ENCODE measurements at places on chromosomes 3 and 15.

- no peak for DNase-seq
These were observed 2.5 kb upstream of the GREM1 start for GRCh38 chr15:32715276-32715675.

GRCh38 chr15:43285609-43286037, 18.9 kb upstream of the TGM5 start:
- DNase-seq, result no peak

DNA sequence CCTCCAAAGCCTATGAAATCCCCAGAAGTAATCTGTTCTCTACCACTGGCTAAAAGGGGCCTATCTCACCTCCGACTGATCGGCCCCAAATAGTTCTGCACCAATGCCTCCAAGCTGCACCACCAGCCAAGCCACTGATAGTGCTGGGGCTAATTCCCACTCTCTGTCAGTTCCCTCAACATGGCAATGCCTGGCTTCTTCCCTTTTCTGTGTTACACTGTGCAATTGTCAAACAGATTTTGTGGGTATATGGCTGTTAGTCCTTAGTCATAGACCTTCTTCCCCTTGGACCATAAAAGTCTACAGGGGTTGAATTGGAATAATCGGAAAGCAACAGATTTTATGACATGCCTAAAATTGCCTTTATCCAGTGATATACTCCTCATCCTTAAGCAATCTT, 9.3 kb upstream of the UBE2E2 start:
- no peak for DNase-seq

DNA sequence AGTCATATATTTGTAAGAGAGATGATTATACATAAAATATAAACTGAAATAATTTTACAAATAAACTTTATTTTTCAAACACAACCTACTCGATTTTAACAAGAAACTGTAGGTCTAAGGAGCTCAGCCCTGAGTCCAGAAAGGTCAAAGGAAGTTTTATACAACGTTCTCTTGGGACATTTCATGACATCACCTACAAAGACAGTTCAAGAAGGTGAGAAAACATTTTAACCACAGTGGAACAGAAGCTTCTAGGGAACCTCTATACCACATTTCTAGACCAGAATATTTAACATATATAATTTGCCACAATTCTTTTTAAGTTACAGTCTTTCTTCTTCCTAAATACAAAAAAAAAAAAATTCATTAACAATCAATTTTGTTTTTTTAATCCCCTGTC, 40.1 kb downstream of the CBLB start:
- DNase-seq, result no peak

DNA sequence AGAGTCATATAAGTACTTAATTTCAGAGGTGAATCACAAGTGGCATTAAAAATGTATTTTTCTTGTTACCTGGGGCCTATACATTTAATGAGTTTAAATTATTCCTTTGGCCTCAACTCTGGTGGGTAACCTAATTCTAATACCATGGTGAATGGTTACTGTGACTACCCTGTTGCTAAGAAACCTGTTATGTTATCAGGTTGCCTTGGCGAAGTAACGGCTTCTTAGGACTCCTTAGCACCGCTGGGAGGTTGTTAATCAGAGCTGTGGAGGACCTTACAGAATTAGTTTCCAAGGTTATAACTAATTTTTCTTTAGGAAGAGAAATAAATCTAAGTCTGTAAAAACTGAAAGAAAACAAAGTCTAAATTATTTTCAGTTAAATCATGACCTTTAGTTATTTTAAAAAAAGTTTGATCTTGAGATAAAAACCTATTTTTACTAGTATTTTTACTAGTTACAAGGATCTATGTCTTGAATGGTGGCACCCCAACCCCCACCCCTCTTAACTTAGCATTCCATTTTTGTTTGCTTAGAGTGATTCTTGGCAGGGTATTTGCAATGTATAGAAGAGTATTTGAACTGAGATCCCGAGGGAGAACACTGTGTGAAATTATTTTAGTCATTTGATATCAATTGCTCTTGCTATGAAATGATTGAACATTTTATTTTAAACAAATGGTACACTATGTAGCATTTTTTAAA, 155.5 kb downstream of the FNDC3B start:
- DNase-seq, result no peak

DNA sequence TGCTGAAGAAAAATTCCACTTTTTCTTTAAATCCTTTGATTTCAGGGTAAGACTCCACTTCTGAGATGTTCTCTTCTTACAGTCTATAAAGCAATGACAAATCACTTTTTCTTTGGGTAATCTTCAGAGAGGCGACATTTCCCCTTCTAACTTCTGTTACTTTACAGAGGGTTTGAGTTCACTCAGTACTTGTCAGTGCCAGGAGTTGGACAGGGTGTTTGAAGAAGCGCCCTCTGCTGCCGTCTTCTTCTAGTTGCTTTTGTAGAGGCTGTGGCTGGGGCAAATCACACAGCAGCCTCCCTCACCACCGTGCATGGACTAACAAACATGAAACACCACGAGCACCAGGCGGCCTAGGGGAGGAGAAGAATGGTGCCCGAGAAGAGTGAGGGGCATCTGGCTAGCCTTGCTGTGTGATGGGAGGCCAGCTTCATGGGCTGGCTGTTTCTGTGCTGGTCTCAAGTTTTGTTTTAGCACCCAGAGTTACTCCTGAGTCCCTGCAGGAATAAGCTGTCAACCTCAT, at the start of gene CD80:
Gene CD80, minus strand, starts transcription at position 174 of the 523 bp plus-strand sequence. CDS start 1,886 bp downstream, outside the sequence.
- peak; percentile 27 for DNase-seq

DNA sequence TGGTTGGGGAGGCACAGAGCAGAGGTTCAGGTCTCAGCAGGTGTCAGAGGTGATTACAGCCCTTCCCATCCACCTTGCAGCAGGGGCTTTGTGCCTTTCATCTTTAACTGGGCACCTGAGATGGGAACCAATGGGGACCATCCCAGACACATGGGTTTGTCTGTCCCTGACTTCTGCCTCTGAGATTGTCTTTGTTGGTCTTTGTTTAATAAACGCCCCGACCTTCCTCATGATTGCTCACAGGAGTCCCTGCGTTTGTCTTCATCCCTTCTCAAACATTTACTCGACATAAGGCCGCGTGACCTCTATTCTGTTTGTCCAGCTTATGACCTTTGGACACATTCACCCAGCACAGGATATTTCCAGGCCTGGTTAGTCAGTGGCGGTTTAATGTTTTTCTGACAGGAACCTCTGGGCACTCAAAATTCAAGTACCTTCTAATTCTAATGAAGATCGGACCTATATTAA, 5.9 kb downstream of the ZSCAN2 start:
- DNase-seq, result no peak

DNA sequence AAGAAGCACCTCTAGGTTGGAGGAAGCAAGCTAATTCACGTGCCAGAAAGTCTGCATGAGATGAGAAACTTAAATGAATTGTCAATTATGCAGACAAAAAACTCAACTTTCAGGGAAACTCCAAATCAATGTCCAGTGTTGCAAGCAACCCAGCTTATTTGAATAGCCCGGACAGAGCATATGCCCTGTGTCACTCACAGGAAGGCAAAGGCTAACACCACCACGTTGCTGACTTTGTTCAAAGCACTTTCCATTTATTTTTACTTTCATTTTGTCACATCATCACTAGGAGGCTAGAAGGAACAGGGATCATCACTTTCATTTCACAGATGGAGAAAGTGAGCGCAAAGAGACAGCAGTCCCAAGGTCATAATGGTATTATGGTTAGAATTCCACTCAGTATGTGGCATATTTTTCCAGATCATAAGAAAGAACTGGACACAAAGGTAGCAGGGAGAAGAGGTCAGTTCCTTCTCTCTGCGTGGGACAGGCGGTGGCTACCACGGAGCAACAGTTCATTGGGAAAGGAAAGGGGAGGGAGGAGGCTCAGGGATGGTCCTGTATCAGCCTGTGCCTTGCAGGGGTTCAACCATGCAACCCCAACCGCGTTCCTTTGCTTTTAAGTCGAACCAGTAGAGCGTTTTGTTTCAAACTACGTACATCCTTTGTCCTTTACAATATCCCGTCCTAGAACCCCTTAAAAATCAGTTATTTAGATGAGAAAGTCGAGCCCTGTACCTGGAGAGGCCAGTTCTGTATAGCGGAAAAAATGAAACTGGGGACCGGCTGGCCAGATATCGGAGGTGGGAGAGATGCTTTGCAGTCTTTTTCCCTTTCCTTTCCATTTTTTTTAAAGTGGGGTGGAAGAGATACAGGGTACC, 1.1 kb downstream of the HEG1 start:
- no peak for DNase-seq

- no peak for DNase-seq
These were observed 87.6 kb downstream of the NR2F2 start for GRCh38 chr15:96418146-96418545.

GRCh38 chr3:57852896-57853295, 96.8 kb downstream of the SLMAP start:
- DNase-seq, result no peak

GRCh38 chr15:95843241-95843910, 487.1 kb upstream of the NR2F2 start:
- no peak for DNase-seq

DNA sequence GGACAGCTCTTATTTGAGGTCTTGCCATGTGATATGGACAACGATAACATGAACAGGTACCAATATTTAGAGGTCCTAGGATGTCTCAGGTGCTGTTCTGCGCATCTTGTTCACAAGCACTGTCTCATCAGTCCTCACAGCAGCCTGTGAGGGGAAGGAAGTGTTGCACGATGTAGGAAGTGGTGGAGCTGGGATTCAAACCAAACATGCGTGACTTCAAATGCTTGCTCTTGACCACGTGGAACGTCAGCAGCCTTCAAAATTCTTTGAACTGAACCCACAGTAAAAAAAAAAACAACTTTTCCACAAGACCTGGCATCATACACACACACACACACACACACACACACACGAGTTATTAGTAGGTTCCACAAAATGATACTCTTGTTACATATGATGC, 153.4 kb upstream of the SMAD3 start:
- no peak for DNase-seq

DNA sequence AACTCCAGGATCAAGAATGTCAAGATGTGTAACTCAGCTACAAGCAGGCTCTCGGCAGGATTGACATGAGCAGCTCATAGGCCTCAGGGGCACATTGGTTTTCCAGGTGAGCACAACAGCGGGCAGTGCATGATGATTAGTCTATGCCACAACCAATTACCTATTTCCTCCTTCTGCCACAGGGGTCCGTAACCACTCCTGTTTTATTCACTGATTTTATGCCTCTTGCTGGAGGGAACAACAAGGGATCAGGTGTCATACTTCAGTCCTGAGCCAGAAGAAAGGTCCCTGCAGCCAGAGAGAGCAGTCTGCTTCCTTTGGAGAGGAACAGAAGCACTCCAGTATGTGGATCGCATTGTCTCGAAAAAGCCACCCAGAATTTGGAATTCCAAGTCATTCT, 35.1 kb upstream of the PTPRG start:
- DNase-seq, result no peak

- DNase-seq, result no peak
These were observed 22.6 kb upstream of the RASGRP1 start for GRCh38 chr15:38587214-38587613.

- no peak for DNase-seq
These were observed 47.8 kb upstream of the C3orf70 start for GRCh38 chr3:185200639-185201038.

- no peak for DNase-seq
These were observed 113.6 kb upstream of the TPM1 start for GRCh38 chr15:62929000-62929357.

DNA sequence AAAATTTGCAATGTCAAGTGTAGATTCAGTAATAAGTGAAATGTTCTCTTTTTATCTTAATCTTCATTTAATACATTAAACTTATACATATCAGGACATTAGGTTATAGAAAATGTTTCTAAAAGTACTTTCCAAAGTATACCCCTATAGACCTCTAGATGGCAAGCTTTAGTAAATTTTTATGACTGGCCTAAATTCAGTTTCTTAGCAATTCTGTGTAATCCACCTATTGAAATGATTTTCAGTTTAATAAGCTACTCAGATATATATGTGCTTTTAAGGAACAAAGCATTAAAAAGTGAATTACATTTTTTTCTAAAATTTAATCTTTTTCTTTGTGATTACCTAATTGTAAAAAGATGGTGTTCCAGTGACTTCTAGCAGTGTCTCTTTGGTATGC, 342.2 kb downstream of the GBE1 start:
- DNase-seq, result no peak

DNA sequence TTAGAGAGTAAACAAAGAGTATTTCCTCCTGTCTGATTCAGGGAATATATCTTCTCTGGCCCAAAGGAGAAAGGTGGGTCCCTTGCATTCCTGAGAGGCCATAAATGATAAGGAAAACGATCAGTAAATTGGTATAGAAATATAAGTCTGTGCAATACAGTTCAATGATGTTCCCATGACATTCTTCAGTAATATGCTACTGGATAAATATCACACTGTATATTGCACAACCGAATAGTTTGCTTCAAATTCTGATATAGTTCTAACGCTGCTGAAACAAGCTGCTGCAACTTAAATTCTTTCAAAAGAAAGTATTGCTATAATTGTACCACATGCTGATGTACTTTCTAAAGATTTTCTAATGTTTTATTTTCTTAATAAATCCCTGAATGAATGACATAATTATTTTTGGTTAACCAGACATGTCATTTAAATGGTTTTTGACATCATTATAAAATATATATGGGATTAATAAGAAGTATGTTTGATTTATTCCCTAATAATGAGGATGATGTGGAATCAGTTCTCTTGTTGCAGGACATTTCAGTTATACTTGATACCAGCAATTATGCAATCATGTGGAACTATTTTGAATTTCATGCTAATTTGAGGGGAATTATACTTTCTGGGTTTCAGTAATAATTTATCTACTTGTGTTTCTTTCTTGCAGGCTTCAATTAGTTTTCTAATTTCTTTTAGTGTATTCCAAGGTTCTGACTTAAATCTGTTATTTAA, 44.9 kb downstream of the FGF7 start:
- no peak for DNase-seq

- no peak for DNase-seq
These were observed 103.1 kb downstream of the CMSS1 start for GRCh38 chr3:99920481-99921376.

DNA sequence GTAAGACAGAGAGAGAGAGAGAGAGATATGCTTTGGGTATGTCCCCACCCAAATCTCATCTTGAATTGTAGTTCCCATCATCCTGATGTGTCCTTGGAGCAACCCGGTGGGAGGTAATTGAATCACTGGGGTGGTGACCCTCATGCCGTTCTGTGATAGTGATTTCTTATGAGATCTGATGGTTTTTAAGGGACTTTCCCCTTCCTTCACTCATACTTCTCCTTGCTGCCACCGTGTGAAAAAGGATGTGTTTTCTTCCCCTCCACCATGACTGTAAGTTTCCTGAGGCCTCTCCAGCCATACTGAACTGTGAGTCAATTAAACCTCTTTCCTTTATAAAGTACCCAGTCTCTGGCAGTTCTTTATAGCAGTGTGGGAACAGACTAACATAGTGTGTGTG, 60.3 kb downstream of the EOMES start:
- no peak for DNase-seq

DNA sequence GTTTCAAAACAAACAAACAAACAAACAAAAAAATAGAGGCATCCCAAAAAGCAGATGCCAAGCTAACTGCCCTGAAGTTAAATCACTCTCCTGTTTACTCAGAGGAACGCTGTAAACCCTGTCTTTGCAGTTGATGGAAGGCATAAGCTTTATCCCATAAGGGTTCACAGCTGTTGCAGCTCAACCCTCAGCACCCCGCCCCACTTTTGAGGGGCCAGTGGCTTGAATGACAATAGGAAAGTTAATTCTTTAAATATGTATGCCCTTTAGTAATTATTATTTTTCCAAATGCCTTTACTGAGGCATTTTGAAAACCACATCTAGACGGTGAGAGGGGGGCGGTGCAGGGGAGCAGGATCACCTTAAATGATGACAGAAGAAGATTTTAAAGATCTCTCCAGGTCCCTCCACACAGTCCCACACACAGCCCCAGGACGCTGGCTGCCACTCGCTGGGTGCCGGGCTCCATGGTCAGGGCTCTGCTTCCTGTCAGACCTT, 272.1 kb downstream of the FAM43A start:
- DNase-seq, result no peak

GRCh38 chr15:53203454-53203853, 413.3 kb upstream of the ONECUT1 start:
- DNase-seq, result no peak
